ENCODE measurements at places on chromosomes 1 and 21.

- DNase-seq: peak; percentile 66
These were observed 59.3 kb downstream of the MAN1C1 start for GRCh38 chr1:25675729-25676476.

DNA sequence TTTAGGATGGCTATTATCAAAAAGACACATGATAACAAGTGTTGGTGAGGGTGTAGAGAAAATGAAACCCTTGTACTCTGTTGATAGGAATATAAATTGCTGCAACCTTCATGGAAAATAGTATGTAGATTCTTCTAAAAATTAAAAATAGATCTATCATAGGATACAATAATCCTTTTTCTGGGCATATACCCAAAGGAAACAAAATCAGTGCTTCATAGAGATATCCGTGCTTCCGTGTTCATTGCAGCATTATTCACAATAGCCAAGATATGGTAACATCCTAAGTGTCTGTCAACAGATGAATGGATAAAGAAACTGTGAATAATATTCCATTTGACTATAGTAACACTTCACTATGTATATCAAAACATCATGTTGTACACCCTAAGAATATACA is 106.7 kb downstream of the MIS18A start:
- no peak for DNase-seq

DNA sequence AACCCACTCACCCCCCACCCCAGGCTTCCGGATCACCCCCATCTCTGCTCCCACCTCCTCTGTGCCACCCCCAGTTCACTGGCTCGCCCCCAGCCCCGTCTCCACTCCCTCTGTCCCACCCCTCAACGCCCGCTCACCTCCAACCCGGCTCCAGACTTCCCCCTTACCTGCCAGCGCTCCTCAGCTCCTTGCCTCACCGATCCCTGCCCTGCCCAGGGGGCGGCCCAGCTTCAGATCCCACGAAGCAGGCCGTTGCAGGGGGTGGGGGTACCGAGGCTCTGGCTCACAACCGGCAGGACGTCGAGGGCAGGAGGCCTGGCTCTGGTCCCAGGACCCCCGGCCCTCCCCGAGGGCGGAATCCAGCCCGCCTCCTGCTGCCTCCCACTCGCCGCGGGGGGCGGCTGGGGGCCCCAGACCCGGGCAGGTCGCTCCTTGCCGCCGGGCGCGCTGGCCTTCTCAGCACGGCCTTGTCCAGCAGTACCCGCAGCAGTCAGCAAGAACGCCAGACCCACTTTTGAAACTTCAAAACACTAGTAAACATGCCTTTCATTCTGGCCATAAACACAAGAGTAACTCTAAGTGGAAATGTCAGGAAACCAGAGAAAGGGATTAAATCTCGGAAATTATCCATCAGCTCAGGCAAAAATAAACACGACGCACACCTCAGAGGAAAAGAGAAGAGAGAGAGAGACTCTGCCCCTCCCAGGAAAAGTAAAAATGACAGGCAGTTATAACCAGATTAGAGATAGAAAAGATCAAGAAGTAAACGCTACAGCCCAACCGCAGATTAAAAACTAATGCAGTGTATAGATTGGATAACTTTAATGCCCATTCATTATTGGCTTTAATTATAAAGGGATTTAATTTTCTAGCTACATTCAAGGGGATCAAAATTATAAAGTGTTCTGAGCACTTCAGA is 1.0 kb upstream of the FAM89A start:
- peak; percentile 2 for DNase-seq

DNA sequence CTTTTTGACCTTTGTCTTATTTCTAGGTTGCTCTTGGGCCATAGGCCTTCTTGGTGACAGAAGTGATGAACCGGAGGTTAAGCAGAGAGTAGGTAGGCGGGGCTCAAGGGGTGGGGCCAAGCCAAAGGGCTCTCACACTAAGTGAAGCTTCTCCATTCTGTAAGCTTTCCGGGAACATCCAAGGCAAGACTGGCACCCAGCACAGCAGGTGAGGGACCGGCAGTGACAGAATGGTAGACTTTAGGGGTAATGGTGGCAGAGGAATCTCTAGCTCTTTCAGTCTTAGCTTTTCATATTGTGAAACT is at the start of gene TNFAIP8L2:
TNFAIP8L2 (plus strand) TSS at position 135 of the 305 bp plus-strand sequence. CDS start 2,049 bp downstream, outside the sequence.
- DNase-seq: peak; percentile 82

- DNase-seq: no peak
These were observed 14.7 kb upstream of the DISC1 start for GRCh38 chr1:231611851-231612250.

DNA sequence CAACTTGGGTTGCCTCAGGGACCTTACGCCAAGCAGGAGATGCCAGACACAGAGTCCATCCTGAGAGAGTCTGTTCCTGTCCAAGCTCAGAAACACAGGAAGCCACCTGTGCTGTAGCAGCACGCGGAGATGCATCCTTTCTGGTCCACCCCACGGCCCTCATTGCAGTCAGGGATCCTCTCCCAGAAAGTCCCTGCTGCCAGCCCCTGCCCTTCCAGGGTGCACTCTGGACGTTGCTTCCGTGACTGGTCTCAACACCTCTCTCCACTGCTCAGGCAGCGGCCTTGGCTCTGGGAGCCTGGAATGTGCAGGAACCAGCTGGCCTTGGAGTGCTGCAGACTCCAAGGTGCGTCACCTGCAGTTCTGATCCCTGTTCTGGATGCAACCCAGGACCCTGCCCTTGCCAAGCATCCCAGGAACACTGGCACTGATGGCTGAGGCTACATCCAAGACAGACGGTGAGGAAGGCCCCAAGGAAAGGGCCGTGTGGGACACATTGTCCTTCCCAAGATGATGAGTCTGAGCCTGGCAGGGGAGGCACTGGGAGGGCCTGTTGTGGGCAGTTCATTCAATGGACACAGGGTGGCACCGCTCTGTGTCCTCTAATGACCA is 21.7 kb upstream of the COL6A1 start:
- no peak for DNase-seq

DNA sequence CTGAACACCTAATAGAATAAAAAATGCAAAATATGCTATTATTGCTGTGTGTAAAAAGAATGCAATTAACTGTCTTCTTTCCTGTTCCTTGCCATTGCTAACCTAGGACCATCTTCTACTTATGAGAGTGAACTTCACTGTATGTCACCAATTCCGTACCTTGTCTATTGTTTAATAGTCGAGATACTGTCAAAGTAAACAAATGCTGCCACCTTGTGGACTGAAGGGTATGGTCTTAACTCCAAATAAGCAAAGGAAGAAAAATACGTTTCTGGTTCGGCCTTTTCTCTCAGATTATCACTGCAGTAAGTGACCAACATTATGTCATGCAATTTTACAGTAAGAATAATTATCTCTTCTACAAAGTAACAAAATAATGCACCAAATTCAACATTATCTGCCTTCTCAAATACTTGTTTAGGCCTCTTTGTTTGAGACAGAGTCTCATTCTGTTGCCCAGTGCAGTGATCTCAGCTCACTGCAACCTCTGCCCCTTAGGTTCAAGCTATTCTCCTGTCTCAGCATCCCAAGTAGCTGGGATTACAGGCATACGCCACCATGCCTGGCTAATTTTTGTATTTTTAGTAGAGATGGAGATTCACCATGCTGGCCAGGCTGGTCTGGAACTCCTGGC is 133.4 kb downstream of the COP1 start:
- peak; percentile 53 for DNase-seq

- no peak for DNase-seq
These were observed 65.2 kb upstream of the PRKACB start for GRCh38 chr1:84078842-84079202.

- no peak for DNase-seq
These were observed 36.6 kb downstream of the HIVEP3 start for GRCh38 chr1:41882068-41882477.

- DNase-seq: no peak
These were observed 485.9 kb downstream of the LMO4 start for GRCh38 chr1:87814573-87814972.
